ENCODE measurements at places on chromosomes 3 and 15. TPM values are rescaled to one million over a fixed set of nuclear protein-coding genes. Genes with fewer than 3 reads are reported as not detected.

Gene SAMMSON
- not detected for total RNA-seq

Gene AP3B2
- not detected for total RNA-seq

Gene ITIH1
- not detected for total RNA-seq

Gene ACY1
- total RNA-seq, result 84.0 TPM

Gene MST1R
- 29.2 TPM for total RNA-seq

Gene SERINC4
- not detected for total RNA-seq

Gene C2CD4A
- total RNA-seq, result 0.21 TPM

Gene APPL1
- total RNA-seq, result 49.0 TPM

Gene MASP1
- total RNA-seq, result not detected

Gene ERICH6
- total RNA-seq, result under 0.01 TPM

Gene KLF15
- 3.2 TPM for total RNA-seq

Gene SERPINI2
- not detected for total RNA-seq

Gene PLSCR4
- total RNA-seq, result 0.21 TPM

Gene FBXO40
- not detected for total RNA-seq

Data from tracheal epithelial cell (primary cell).